ENCODE measurements at places on chromosomes 4 and X. TPM values are rescaled to one million over a fixed set of nuclear protein-coding genes. Genes with fewer than 3 reads are reported as not detected.

Gene AADAT
- total RNA-seq: 11.5 TPM

Gene GUCY2F
- total RNA-seq: 0.50 TPM

Gene PLAC1
- total RNA-seq: not detected

Gene ETFDH
- 16.1 TPM for total RNA-seq

Gene NPY2R
- total RNA-seq: 0.38 TPM

Gene NALF2
- total RNA-seq: 8.2 TPM

Gene RAB33A
- total RNA-seq: 34.9 TPM

Gene ZFP92
- not detected for total RNA-seq

Gene TRIM2
- 129 TPM for total RNA-seq

Gene COL4A6
- total RNA-seq: 1.5 TPM

Gene RNF128
- 9.5 TPM for total RNA-seq

Gene FAM184B
- total RNA-seq: 0.18 TPM

Gene SLC16A2
- 1.8 TPM for total RNA-seq

Gene NSG1
- 200 TPM for total RNA-seq

Gene HTR2C
- total RNA-seq: 0.69 TPM

Gene CACNA1F
- total RNA-seq: not detected

Gene PPEF2
- total RNA-seq: 0.05 TPM

Gene SRP72
- 76.2 TPM for total RNA-seq

Gene SPANXA1
- not detected for total RNA-seq

Gene SCRG1
- 0.68 TPM for total RNA-seq

DNA sequence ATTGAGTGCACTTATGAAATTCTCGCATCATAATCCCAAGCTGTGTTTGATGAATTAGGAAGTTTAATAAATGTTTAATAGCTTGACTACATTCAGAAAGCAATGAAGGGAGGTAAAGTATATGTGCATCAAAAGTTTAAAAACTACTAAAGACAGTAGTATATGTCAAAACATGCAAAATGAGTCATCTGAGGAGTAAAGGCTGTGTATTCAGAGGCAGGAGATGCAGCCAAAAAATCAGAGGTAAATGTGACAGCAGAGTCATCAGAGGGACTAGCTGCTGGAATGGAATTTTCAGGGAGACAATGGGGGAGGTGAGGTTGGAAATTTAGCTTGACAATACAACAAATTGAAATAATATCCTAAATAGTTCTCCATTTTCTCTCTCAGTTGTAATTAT is 127.0 kb upstream of the FUNDC1 start:
- no peak for ATAC-seq

DNA sequence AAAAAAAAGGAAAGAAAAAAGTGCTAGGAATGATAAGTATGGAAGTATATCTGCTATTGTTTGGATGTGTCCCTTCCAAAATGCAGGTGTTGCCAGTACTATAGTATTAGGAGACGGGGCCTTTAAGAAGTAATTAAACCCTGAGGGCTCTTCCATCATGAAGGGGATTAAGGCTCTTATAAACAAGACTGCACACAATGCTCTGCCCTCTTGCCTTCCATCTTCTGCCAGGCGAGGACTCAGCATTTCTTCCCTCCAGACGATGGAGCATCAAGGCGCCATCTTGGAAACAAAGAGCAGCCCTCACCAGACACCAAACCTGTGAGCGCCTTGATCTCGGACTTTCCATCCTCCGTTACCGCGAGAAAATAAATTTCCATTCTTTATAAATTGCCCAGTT is 120.1 kb upstream of the GPM6A start:
- no peak for ATAC-seq

DNA sequence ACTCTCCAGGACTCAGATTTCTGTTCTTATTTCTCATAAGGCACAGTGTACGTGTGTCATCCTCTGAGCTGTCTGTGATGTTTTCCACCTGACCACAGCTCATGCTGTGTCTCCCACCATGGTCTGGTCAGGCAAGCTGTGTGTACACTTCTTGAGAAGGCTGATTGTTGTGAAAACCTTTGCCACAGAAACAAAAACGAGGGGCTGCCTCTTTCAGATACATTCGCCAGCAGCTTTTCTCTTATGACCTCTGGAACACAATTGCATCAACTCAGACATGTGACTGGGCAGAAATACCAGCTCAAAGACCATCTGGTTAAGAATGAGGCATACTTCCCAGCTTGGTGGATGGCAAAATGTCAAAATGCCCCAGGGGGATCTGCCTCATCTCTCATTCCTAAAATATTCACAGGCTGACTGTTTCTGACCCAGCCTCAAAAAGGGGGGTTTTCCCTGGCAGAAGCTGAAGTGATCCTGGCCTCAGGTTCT is 46.1 kb downstream of the PGRMC2 start:
- ATAC-seq: peak; percentile 87

DNA sequence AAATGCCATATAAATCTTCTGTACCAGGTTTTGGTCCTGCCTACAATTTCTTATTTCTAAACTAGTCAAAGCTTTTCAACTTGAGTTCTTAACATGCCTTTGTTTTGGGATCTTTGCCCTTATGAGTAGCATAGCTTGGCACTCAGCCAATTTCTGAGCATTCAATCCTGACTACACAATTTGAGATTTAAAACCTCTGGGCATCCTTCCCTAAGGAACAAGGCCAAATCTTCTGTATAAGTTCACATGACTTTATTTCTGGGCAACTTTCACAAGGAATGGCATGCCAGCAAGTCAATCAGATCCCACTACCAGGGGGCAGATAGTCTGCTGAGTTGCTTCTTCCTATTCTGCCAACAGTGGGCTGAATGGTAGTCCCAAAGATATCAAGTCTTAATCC is 254.2 kb downstream of the ADAMTS3 start:
- no peak for ATAC-seq

DNA sequence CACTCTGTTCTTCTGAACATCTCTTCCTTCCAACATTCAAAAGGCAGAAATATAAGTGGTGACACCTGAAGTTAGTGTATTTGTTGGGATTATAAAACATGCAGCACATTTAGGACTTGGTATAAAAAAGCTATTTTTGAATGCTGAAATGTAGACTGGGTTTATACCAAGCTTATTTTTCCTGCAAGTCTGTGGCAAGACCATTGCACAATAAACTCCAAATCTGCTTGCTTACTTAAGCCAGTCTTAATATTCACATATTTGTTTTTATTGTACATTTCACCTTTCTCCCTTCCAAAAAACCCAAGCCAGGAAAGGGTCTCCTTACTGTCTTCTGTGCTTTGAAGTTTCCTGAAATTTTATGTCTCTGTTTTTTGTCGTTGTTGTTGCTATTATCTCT is 63.7 kb downstream of the FHIP1A start:
- ATAC-seq: no peak

GRCh38 chr4:149161247-149161646 is 654.4 kb downstream of the IQCM start:
- no peak for ATAC-seq

DNA sequence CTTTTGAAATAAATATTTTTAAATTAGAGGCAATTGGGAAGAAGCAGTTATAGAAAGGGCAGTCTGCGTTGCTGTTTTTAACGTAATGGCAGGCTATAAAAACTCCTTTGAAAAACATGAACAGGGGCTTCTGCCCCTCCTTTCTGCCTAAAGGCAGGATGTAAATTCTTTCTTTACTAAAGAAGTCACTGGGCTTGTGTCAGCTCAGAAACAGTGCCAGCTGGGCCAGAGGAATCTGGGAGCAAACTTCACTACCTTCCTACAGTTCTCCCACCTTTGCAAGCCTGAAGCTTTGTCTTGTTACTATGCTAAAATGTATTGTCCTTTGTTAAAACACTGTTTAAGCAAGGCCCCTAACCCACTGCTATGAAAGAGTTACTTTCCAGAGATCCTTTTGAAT is 1664.8 kb downstream of the RPA4 start:
- no peak for ATAC-seq

DNA sequence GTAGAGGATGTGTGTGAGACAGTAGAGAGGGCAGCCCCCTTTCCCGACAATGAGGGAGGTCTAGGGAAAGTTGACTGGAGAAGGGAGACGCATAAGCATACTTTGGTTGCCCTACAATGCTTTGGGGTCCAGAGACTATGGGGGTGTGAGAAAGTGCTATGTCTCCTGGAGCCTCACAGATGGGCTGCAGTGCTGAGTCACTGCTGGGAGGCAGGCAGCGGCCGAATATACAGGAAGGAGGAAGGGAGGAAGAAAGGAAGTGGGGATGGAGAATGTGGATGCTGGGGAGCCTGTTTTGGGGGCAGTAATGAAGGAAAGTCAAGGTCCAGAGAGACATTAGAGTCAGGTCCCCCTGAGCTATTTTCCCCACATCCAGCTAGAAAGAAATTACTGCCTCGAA is 12.7 kb downstream of the DRP2 start:
- no peak for ATAC-seq

- no peak for ATAC-seq
Measured at GRCh38 chrX:3627594-3627993, 85.9 kb downstream of the PRKX start.

DNA sequence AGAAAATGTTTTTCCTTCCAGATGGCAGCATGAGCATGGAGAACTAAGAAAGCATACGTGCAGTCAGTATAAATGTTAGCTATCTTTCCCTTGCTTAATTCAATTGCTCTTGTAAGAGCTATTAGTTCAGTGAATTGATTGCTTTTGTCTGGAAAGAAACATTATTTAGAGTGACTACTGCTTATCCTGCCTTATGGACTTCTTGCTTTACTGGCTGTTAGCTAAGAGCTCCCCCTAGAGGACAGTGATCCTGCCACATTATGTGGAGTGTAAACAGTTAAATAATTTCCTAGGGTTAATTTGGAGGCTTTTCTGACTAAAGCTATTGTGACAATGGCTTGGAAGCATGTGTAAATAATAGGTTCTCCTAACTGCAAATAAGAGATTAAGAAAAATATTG is 1402.4 kb downstream of the FAM133A start:
- no peak for ATAC-seq

DNA sequence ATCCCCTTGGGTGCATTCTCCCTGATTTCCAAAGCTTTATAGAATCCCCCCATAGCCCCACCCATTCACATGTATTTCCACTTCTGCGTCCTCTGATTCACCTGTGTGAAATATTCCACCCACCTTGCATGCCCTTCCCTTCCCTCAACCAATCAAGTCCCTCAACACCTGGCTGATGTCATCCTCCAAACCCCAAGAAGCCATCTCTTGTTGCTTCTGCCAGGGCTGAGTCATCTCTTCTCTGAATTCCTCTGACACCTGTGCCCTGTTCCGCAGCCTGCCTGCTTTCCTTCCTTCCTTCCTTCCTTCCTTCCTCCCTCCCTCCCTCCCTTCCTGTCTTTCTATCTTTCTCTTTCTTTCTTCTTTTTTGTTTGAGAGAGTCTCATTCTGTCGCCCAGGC is 9.9 kb downstream of the CRMP1 start:
- no peak for ATAC-seq

DNA sequence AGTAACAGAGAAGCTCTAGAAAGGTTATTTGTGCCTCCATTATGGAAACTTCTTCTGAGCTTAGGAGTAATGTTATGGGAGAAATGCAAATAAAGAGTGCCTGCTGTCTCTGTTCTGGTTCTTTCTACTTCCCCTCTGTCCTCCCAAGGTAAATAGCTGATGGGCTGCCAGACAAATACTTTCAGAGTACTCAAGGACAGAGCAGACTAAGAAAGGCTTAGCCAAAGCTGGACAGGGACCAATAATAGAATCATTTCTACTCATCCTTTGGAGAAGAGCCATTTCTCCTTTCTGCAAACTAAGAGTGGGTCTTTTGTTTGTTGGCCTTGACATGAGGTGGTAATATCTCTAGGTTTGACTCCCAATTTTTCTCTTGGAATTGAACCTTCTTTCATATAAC is 136.1 kb downstream of the MID1IP1 start:
- ATAC-seq: no peak

DNA sequence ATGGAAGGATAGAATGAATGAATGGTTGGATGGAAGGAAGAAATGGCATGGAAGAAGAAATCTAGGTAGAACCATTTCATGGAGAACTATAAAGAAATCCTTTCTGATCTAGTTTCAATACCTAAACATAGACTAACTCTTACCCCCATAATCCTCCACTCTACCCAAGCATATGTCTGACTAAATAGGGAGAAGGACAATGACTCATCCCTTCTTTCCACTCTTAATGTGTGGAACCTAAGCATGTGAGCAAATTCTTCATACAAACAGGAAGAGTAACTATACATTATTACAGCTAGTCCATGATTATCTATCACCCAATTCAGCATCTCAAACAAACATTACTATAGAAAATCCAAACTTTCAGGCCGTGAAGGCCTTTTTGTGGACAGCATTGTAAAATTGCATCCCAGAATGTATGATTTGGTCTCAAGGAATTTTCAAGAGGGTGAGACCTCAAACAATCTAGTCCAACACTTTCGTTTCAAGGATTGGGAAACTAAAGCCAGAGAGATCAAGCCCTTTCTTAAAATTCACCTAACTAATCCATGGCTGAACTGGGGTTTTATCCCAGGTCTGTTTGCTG is 11.2 kb downstream of the C1QTNF7 start:
- ATAC-seq: no peak

DNA sequence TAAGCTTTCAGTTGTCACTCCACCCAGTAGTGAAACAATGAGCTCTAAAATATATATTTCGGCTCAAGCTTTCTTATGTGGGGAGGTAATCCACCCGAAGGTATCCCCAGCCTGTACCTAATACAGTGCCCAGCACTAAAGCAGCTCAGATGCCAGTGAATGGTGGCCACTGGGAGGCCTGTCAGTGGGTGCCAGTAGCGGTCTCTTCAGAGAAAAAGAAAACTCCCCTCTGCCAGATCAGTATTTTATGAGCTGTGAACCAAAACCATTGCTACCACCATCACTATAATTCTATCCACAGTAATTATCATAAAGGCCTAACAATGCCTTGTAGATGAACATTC is 835 bp upstream of the NFKB1 start:
- ATAC-seq: peak; percentile 0

DNA sequence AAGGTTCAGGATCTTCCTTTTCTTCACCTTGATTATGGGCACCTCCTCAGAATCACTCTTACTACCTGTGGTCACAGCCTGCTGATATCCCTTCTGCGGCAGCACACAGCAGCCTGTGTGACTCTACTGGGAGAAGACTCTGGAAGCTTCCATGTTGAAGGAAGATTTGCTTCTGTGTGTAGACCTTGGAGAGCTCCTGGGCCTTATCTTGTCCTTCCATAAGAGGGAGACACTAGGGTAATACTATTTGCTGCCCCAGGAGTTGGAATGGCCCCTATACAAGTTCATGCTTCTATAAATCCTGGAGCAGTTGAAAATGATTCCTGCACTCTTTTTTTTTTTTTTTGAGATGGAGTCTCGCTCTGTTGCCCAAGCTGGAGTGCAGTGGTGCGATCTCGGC is 10.2 kb upstream of the SUPT20HL1 start:
- ATAC-seq: no peak

GRCh38 chrX:79110731-79111130 is 33.8 kb upstream of the GPR174 start:
- no peak for ATAC-seq

GRCh38 chr4:123516576-123516975 is 120.0 kb downstream of the SPRY1 start:
- ATAC-seq: no peak

DNA sequence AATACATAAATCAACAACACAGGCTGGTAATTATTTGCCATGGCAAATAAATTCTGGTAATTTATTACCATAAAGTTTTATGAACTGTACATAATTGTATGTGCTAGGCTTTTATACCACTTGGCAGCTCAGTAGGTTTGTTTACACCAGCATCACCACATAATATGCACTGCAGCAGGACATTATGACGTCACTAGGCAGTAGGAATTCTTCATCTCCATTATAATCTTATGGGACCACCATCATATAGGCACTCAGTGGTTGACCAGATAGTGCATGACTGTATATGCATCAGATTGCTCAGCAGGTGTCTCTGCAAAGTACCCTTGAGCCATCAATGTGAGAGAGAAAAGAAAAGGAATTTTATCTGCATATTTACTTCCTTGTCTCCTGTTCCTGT is 295.4 kb downstream of the CFAP47 start:
- ATAC-seq: no peak

GRCh38 chr4:73275318-73275654 is 16.7 kb upstream of the ANKRD17 start:
- no peak for ATAC-seq
